ENCODE measurements at places on chromosomes 2 and 18.

DNA sequence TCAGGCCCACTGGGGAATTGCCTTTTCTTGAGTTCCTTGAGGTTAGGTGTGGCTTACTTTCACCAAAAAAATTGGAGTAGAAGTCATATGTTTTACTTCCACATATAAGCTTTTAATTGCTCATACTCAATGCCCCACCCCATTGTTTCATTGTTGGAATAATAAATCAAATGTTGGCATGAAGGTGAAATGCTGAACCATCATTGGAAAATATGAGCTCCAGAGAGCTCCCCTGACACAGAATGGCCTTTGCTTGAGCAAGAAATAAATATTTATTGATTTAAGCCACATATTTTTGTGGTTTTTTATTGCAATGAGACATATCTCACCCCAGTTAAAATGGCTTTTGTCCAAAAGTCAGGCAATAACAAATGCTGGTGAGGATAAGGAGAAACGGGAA lies 167.3 kb upstream of the SRD5A2 start:
- DNase-seq, result no peak

- no peak for DNase-seq
These were observed 106.5 kb upstream of the EFEMP1 start for GRCh38 chr2:56030062-56030461.

DNA sequence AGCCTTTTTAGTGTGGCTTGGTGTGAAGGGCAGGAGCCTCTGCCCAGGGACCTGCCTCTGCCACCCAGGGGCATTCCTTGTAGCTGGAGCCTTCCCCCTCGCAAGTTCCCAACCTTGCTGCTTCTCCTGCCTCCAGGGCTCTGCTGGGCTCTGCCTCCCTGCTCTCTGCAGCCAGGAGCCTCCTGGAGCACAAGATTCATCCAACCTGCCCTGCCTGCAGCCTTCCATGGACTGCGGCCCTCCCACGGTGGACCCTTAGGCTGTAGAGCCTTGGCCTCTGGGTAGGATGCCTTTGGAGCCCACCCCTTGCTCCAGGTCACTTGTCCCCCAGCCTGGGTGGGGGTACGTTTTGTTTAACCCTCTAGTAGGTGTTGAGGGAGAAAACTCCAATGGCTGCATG lies 2.5 kb downstream of the SLC66A3 start:
- no peak for DNase-seq

- peak; percentile 62 for DNase-seq
These were observed 111.2 kb downstream of the RAB3GAP1 start for GRCh38 chr2:135163306-135163705.

- DNase-seq, result no peak
These were observed 790.4 kb downstream of the TSN start for GRCh38 chr2:122545821-122546220.

- DNase-seq, result no peak
These were observed 87.6 kb upstream of the GALNT5 start for GRCh38 chr2:157169889-157170288.

- no peak for DNase-seq
These were observed 48.4 kb downstream of the PLEKHB2 start for GRCh38 chr2:131153529-131153928.

- peak; percentile 24 for DNase-seq
These were observed 149.6 kb upstream of the GALNT5 start for GRCh38 chr2:157107877-157108276.

DNA sequence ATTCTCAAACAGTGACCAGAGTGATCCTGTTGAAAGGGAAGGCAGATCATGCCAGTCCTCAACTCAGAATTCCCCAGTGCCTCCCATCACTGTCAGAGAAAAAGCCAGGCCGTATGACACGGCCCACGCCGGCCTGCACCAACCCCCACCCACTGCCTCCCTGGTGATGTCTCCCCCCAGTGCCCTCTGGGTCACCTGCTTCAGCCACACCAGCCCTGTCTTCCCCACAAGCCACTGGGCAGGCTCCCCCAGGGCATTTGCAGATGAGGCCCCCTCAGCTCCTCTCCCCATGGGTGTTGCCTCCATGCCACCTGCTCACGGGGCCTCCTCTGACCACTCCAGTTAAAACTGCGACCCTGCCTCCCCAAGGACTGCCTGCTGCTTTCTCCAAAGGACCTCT lies 169.8 kb downstream of the SH3RF3 start:
- DNase-seq, result no peak

GRCh38 chr18:8045884-8046281 lies 478.8 kb downstream of the PTPRM start:
- DNase-seq, result no peak

DNA sequence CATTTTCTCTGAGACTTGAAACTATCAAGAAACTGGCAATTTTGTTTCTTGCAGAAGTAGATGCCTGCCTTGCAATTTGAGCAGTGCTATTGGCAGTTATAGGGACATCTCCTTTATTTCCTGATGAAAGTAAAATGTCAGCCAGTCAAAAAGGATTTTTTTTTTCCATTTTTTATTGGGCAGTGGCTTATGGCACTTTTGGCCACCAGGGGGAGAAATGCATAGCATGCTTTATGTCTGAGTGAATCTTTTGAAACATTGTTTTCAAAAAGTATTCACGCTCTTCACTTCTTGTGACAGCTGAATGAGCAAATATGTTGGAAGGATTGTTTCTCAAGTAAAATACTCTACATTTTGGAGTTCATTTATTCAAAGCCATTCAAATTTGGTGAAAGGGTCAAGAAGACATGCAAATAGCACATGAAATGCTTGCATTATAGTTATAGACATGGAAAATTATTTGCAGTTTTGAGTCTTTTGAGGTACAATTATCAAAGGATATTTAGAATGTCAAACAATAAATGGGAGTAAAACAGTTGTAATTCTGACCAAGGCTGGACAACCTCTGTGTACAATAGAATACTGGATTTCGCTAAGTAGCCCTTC lies 491.0 kb downstream of the CDH2 start:
- DNase-seq, result peak; percentile 58

- DNase-seq, result no peak
These were observed 15.0 kb upstream of the MYO1B start for GRCh38 chr2:191230174-191230573.

DNA sequence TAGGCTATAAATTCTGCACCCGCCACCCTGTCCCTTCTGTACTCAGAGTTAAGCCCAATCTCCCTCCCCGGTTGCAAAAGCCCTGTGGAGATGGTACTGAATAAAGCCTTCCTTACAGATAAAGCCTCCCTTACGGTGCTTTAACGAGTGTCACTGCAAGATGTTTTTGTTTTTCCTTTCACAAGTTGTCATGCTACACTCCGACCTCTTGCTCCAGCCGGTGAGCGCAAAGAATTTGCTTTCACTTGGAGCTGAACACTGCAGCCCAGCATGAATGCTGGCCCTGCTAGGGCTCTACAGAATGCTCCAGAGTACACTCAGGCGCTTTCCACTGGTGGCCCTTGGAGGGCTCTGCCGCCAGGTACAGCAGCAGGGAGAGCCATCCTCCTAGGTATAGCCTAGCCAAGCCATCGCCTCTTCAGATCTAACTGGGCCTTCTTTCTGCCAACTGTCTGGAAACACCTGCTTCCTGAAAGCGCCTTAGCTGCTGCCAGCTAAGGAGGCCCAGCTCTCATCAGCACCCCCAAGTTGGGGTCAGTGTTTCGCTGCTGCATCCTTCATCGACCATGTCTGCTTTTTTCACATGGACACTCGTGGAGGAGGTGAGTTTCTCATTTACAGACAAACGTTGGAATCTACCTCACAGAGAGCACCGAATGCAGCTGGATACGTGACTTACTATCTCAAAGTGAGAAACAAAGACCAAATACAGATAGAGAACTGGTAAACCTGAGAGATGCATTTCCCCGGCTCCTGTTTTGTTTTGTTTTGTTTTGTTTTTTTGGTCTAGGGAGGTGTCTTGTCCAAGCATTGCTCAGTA lies 13.4 kb upstream of the CREG2 start:
- no peak for DNase-seq

DNA sequence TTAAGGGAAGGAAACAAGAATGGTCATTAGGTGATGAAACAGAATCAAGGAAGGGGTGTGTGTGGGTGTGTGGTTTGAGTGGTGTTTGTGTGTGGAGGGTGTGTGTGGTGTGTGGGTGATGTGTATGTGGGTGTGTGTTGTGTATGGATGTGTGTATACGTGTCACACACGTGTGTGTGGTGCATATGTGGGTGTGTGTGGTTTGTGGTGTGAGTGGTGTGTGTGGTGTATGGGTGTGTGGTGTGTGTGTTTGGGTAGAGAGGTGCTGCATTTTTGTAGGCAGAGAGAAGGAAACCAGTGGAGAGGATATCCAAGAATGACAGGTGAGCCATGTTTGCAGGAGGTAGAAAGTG lies 1.1 kb upstream of the CEP192 start:
- DNase-seq, result no peak

GRCh38 chr2:54670485-54671009 lies 52.9 kb upstream of the EML6 start:
- no peak for DNase-seq

DNA sequence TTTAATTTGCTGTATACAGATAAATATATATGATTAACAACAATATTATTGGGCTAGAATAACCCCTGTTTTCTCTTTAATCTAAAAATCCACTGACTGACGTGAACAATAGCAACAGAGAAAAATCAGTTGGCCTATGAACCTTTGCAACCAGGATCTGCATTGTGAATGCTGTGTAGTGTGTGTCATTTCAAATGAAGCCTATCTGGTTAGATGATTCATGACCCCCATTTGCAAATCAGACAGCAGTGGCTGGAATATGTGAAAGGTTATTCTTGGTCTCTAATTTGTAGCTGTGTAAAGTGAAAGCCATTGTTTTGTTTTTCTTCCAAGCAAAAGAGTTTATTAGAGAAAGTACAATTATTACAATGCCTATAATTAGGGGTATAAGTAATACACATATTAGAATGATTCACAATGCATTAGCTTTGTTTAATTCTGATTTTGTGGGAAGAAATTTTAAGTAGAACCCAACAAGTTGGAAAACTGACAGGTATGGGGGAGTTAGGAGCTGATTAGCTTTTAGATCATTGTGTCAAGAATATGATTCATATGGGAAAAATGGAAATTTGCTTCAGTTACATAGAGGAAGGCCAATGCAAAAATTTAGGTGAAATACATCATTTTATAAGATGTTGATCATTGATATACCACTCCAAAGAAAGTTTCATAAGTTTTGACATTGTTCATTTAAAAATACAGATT lies 1362.2 kb upstream of the TMEFF2 start:
- no peak for DNase-seq

GRCh38 chr2:54341656-54342055 lies 85.6 kb upstream of the TSPYL6 start:
- no peak for DNase-seq

DNA sequence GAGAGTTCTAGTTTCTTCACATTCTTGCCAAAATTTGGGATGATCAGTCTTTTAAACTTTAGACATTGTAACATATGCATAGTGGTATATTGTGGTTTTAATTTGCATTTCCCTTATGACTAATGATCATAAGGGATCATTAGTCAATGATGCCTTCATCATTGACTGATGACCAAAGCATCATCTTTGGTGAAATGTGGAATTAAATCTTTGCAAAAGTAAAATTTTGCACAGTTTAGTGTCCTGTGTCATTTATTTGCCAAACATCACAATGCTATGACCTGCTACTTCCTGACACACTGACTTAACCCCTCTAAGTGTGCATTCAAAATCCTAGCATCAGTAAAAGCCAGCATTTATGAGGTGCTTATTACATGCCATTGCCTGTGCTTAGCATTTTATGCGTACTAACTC lies 58.9 kb upstream of the SLC1A4 start:
- DNase-seq, result no peak

- DNase-seq, result no peak
These were observed 30.4 kb downstream of the TMEM178A start for GRCh38 chr2:39696101-39696553.

GRCh38 chr2:240869956-240870875 lies 1.6 kb downstream of the AGXT start:
- no peak for DNase-seq

- DNase-seq, result no peak
These were observed 68.4 kb downstream of the RRM2 start for GRCh38 chr2:10190737-10191532.

DNA sequence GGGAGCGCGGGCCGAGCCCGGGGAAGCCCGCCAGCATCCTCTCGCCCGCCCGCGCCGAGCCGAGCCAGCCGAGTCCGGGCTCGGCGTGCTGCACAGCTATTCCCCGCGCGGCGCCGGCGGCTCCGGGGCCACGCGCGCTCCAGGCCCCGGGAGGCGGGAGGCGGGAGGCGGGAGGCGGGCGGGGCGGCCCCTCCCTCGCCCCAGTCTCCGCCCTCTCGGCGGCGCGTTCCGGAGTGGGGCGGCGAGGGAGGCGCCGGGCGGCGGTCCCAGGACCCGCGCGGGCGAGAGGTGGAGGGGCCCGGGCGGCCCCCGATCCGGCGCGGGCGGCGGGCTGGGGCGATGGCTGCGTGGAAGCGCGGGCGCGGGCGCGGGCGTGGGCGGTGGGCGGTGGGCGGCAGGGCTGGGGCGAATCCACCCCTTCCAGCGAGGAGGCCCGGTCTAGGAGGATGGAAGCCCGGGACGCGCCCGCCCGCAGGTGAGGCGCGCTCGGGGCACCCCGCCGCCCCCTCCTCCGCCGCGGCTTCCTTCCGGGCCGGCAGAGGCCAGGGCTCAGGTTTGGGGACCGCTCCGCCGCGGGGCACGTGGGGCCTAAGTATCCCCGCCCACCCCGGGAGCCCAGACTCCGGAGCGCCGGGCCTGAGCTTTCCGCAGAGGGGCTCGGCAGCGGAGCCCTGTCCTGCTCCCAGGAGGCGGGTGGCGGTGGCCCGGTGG lies at the start of gene ADCY3:
Gene ADCY3 (minus strand): TSS at position 140 of the 711 bp plus-strand sequence. CDS start 1,250 bp downstream, outside the sequence.
- DNase-seq, result peak; percentile 81

DNA sequence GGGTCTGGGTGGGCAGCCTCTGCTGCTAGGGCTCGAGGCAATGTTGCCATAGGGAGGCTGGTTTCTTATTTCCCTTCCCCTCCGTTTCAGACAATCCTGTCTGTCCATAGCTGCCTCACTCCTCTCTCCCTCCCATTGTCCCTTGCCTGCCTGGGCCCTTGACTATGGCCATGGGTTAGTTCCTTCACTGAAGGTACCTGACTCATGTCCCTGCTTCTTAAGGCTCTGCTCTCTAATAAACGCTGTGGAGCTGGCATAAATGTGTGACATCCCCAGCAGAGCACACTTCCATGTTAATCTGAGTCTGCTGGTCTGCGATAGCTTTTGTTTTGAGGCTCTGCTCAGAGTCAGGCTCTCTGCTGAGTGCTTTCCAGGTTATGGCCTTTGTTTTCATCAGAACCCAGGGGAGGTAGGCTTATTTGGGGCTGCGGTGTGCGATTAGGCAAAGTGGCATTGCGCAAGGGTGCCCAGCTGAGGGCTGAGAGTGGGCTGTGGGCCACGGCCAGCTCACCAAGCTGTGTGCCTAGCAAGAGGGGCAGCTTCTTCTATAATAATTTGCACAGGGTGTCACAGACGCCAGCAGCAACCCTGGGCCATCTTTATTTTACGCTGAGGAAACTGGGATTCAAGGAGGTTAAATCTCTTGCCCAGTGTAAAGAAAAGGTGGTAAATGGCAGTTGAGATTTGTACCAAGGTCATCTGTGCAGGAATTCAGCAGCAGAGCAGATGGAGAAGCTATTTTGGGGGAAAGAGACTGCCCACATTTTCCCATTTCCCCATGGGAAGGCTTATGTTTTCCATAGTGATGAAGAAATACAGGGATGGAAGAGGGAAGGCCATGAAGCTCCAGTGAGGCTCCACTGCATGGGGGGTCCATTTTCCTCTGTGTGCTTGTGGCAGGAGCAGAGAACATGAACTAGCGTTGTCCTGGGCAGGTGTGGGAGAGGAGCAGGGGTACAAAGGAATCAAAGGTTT lies 25.6 kb downstream of the MRPL33 start:
- DNase-seq, result no peak

GRCh38 chr2:38474021-38474456 lies 97.0 kb upstream of the ATL2 start:
- no peak for DNase-seq
